D341Med (cell line): ENCODE measurements at places on chromosomes 7 and 10.

- no peak for DNase-seq
Measured at GRCh38 chr10:78764436-78764835, 304.3 kb upstream of the ZMIZ1 start.

GRCh38 chr10:29105516-29106215 is 183.2 kb upstream of the LYZL1 start:
- DNase-seq = no peak

- DNase-seq = no peak
Measured at GRCh38 chr7:138848056-138848980, 50.3 kb upstream of the ATP6V0A4 start.

DNA sequence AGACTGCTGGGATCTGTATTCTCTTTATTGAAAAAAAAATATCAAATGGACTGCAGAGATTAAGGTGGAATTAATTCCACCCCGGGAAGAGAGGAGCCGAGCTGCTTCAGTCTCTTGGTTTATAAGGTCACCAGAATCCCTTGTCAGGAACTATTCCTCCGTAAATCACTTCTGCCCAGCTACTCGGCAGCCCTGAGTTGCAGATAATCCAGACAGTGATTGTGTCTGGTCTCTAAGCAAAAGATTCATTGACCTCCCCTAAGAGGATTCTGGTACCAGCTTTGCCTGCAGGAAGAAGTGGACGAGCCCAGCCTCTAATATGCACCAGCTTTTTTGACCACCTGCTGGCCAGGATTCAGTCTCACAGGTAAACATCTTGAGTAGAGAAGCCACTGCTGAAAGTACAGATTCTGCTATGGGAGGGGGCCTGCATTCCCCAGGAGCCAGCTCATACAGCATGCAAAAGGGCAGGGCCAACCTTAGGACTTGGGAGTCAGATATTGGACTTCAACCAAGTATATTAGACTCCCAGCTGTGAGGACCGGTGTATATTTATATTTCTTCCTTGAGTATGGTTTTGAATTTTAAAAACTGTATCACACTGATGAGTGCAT is 27.1 kb upstream of the PLXNA4 start:
- DNase-seq = no peak

DNA sequence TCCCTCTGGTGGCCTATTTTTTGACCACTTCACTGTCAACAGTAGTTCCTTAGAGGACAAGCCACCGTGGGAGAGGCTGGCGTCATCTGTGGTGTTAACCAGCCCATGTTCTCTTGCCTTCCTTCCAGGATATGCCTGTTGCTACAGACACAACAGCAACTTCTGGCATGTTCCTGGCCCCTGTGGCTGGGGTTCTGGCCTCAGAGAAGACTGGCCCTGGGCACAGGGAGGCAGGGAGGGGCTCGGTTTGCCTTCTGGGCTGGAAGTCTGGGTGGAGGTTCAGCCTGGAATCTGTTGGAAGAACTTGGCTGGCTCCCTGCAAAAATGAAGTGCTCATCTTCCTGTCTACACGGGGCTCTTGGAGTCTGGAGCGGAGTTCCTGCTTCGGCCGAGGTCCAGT is 25.7 kb downstream of the GOLGA7B start:
- DNase-seq = no peak
